ENCODE measurements at places on chromosomes 6 and 20.

DNA sequence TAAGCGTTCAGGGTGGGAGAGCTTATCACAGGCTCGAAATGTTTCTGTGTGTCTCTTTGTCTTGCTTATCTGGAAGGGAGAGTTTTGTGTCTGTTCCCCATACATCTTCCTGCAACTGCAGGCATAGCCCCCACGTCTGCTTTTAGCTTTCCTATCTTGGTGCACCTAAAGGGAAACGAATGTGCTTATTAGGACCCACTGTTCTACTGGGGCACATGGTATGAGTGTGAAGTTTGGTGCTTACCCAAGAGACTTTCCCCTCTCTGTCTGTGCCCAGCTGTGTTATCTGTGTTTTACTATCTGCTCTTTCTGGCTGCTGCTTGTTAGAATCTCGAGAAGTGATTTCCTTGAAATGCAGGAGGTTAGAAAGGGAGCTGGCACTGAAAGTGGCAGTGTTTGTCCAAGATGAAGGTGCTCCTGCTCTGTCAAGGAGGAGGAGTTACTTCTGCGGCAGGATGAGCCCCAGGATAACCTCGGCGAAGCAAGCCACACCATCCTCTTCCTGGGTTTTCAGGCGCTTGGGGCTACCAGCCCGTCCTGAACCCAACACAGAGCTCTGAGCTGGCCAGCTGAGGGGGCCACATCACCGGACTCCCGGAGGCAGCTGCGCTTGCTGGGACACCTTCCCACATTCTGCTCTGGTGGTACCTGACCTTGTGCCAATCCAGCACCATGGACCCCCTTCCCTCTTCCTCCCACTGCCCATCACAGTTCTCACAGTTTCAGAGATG lies 23.4 kb downstream of the DYNLT1 start:
- DNase-seq, result no peak

DNA sequence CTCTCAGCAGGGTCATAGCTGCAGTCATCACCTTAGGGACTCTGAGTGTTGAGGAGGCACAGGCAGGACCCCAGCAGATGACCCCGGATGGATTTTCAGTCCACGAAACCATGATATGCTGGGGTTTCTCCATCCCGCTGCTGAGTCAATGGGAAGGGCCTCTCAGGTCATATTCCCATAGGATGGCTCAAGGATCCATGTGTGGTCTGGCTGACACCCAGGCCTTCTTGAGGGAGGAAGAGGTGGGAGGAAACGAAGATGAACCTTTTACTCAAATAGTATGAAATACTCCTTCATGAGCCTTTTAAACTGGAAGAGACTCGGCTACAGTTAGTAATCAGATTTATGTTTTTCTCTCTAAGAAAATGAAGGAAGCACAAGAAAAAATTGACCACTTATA lies 10.3 kb upstream of the RALY start:
- no peak for DNase-seq

- no peak for DNase-seq
These were observed 44.6 kb upstream of the NT5E start for GRCh38 chr6:85405175-85405852.

- DNase-seq, result no peak
These were observed 113.8 kb downstream of the TAF4 start for GRCh38 chr20:61951695-61952533.

DNA sequence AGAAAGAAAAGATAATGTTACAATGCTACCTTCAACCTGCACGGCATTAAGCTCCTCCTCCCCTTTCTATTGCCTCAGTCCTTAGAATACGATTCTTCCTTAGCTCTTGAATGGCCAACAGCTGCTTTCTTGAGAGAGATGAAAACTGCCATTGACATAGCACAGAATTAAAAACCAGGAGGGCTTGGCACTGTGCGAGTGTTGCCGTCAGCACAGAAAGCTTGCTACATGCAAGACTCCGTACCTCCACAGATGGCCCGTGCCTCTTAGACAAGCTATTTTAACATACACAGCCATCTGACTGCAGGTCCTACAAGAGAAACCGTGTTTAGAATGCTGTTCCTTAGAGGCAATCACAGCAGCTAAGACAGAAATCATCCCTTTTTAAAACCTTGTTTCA lies 51.7 kb downstream of the ALDH5A1 start:
- DNase-seq, result no peak

DNA sequence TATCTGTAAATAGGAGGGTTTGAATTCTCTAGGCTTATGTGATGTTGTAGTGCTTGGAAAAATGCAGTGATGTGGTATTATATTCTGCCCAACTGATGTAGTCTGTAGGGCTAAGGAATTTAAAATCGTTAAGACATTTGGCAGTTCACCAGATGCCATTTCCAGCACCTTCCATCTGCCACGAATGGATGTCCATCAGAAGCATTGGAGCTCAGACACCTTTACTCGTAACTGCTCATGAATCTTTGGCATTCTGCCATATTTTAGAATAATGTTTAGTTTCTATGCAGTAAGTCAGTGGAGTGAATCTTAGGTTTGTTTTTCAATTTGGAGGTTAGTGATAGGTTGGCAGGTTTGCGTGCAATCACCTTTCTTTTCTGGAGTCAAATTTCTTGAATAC lies 2.4 kb upstream of the SYTL3 start:
- DNase-seq, result no peak

DNA sequence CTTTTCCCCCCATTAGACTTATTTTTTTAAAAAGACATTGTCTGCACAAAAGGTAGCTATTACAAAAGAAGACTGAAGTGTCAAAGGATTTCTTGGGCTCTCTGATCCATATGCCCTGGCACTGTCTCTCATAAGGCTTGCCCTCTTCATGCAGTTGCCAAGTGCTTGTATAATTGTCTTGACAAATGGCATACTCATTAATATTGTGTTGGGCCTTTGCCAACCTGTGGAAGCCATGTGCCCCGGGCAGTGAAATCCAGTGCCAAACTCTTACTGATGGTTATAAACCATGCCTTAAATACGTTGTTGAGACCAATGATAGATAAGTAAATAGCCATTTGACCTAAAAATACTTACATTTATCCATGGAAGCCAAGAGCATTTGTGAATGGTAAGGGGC lies 98.1 kb downstream of the FARS2 start:
- no peak for DNase-seq

- DNase-seq, result no peak
These were observed 124.4 kb downstream of the KCNQ5 start for GRCh38 chr6:72746276-72746675.

GRCh38 chr6:164051427-164051826 lies 636.9 kb downstream of the QKI start:
- DNase-seq, result no peak

GRCh38 chr6:15301179-15302006 lies 55.5 kb downstream of the JARID2 start:
- DNase-seq, result no peak

- no peak for DNase-seq
These were observed 10.6 kb downstream of the KCNK17 start for GRCh38 chr6:39303425-39304153.

DNA sequence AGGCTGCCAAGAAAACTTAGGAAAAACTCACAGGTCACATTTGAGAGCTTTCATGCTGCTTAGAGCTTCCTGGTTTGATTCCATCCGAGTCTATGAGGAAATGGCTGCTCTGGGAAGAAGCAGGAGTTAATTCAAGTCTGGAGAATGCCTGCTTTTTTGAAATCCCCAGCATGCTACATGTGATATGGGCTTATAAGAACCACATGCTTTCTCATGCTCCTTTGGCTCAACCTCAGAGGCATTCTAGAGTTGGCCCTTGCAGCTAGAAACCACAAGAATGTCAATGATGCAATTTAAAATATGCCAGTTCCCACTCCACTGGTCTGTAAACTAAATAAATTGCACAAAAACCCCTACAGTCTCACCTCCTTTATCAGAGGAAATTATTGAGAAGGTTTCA lies 142.9 kb upstream of the OLIG3 start:
- no peak for DNase-seq

GRCh38 chr20:51347831-51348230 lies 194.7 kb downstream of the NFATC2 start:
- no peak for DNase-seq

DNA sequence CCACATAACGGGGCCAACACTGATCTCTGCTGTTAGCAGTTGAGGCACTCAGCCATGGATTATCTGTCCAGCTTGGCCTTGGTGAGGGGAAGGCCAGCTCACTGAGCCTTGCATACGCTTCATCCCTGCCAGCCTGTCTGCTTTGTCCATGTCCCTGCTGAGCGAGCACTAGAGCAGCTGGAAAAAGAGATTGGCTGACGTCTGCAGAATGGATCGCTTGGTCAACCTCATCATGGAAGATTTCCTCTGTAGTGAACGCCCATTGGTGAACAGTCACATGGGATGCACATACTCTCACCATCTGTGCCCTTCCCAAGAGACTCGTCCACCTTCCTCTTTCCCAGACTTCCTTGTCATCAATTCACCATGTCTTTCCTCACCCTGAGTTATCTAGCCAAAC lies 26.9 kb downstream of the MUC22 start:
- DNase-seq, result no peak

DNA sequence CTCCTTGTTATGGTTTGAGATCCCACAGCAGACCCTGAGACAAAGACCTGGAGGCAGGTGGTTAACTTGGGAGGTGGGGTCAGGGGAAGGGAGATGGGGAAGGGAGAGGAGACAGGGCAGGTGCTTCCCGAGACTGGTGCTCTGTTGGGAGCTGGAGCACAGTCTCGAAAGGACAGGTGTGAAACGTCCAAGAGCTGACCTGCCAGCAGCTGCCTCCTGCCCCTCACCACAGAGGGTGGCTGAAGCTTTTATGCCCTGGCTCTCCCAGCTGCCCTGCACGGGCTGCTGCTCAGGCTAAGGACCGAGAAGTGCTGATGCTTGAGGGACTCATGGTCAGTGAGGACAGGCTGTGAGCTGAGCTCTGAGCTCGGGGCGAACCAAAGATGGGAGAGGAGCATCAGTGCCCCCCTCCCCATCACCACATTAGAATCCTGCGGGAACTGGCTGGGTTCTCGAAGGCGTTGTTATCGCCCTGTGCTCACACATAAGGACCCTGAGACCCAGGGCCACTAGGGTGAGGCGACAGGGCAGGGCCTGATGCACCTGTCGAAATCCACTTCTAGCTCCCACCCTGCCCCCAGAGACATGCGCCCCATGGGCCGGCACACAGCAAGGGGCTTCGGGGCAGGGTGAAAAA lies 25.3 kb upstream of the CD93 start:
- no peak for DNase-seq

DNA sequence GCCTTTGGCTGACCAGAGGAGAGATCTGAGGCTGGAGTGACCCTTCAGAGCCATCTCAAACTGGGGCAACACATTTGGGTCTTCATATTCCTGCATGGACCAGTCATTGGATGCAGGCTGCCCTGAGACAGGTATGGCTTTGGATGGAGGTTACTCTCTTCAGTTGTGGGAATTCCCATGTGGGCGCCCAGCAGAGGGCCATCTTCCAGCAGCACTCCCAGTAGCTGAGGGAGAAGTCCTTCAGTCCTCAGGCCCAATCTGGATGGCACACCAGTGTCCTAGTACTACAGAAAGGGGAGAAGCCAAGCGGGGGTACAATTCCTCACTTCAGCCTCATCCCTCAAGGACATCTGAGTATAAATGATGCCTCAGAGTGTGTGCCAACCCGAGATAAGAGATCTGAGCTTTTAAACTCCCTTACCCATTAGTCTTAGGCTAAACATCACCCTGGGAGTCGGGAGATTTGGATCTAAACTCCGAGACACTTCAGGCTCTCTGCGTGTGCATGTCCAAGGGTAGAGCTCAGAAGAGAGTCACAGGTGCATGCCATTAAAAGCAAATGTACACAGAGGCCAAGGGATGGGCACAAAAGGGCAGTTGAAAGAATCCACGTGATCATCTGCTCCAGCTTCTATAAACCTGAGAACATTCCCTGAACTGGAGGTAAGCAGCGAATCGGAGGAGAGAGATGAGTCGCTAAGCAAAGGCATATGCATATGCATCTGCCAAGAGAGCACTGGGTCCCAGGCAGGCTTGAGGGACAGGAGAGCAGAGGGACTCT lies 204.6 kb downstream of the CD83 start:
- DNase-seq, result no peak

DNA sequence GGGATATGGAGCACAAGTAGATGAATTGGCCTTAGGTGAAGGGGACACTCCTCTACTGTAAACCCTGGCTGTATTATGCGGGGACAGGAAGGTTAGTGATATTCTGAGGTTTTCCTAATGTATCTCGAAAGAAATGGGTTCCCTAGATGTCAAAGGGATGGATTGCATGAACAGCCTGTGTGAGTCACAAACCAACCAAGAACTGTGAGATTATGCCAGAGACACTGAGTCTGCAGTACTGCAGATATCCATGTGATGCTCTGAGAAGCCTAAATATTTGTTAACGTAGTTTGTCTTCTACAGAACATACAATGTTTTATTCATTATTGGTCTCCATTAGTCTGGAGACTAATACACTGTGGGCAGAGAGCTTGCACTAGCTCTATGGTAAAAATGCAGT lies 182.2 kb downstream of the AKAP7 start:
- DNase-seq, result no peak

- DNase-seq, result no peak
These were observed 124.1 kb upstream of the TCF21 start for GRCh38 chr6:133764754-133765208.

DNA sequence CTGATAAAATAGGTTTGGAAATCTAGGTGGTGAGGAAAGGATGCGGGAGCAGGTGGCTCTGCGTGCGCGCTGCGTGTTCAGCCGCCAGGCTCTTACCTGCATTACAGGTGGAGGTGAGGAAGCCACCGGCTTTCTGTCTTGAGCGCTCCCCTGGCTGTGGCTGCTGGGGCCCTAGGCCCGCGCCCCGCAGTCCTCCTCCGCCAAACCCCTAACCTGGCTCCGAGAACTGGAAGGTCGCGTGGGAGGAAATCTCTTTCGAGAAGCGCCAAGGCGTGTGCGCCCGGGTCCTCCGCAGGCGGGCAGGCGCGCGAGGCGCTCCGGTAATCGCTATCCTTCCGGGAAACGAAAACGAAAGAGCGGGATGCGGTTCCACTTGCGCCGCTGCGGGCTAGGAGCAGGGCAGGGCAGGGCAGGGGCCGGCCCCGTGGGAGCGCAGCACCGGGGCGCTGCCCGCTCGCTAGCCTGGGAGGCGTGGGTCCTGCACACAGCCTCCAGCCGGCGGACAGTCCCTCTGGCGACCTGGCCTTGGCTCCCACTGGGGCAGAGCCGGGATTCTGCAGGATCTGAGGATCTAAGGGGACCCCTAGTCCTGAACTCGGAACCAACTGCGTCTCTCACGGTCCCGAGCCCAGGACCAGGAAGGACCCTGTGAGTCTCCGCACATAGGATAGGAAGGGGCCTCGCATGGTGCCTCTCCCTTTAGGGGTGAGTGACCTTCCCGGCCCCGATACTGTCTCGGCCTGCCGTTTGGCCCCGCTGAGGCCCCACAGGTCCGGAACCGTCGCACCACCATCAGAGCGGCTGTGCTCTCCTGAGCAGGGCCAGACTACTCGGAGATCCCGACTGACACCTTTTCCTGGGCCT lies at the start of gene ETV7:
ETV7 (minus strand) TSS at position 230 of the 864 bp plus-strand sequence; CDS start at position 102, 128 bp downstream.
- DNase-seq, result no peak

GRCh38 chr6:17036065-17036393 lies 65.8 kb upstream of the STMND1 start:
- no peak for DNase-seq

GRCh38 chr6:40290816-40291215 lies 296.3 kb downstream of the LRFN2 start:
- no peak for DNase-seq

- no peak for DNase-seq
These were observed 620.2 kb downstream of the QKI start for GRCh38 chr6:164034602-164035140.
